ENCODE measurements at places on chromosomes 13 and 19.

DNA sequence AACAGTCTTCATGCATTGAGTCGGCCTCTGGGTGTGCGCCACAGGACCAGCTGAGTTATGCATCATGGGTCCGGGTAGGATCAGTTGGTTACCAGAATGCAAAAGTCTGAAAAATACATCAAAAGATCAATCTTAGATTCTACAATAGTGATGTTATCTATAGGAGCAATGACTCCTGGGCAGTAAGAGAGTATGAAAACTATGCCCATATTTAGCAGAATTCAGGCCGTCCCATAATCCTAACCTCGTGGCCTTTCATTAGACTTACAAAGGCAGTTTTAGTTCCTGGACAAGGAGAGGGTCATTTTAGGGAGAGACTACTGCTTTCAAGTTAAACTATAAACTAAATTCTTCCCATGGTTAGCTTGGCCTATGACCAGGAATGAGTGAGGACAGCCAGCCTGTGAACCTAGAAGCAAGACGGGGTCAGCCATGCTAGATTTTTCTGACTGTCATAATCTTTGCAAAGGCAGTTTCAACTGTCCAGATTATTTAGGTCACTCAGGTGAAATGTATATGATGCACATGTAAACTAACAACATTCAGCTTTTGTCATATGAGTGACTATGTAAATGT, 11.8 kb upstream of the CDADC1 start:
- DNase-seq = no peak

- no peak for DNase-seq
Observed at GRCh38 chr13:45231305-45231704, 30.5 kb upstream of the KCTD4 start.

DNA sequence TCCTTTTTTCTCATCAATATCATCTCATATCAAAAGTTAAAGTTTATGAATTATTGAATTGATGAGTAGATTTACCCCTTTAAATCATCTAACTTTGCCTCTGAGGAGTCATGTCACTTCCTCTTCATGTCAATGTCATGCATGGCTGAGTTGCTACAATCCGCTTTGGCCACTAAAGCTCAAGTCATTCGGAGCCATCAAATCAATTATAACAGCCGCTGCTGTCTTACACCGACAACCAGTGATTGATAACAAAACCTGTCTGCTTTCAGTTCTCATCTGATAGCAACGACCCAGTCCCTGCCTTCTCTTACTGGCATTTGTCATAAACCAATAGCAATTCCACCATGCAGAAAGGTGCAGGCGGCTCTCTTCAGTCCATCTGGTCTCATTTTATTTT, 429.3 kb downstream of the DIAPH3 start:
- no peak for DNase-seq

- DNase-seq = no peak
Observed at GRCh38 chr19:10237702-10238101, 6.6 kb upstream of the S1PR2 start.

DNA sequence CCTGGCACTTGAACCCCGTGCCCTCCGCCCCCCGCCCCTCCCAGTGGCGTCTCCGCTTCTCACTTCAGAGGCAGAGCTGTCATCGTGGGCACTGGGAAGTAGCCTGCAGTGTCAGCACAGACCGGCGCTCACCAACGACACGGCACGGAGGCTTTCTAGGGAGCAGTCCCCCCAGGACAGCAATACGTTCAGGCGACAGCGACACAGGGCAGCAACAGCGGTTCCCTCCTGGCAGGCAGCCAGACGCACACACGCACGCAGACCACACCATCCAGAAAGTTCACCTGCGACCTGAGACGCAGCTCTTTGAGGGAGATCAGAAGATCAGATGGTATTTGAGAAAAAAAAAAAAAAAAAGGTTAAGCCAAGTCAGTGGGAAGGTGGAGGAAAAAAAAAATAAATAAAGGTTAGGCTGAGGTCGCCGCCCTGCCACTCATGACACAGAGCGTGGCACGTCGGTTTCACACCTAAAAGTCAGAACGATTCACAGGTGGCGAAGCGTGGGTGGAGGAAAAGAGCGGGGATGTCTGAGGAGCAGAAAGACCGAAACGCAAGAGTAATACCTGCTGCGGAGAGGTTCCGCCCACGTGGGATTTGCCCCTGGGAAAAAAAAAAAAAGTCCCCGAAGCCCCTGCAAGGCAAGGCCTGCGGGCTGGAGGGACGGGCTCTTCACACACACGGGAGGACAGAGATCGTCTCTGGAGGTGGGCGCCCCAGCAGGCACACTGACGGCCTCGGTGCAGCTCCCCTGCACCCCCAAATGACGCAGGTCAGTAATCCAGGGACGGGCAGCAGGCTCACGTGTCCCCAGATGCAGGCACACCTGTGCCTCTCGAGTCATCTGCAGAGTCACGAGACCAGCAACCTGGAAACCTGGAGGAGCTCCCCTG, 94.5 kb downstream of the GNG7 start:
- DNase-seq = no peak

Data from hematopoietic multipotent progenitor cell treated with erythropoietin and hydrocortisone succinate and interleukin-3 and kit ligand, for 6 days (in vitro differentiated cells).